Stimulated activated CD4-positive, alpha-beta T cell treated with anti-CD3 and anti-CD28 coated beads, Interleukin-1b, Interleukin-23, amount 100 ng/mL, for 24 hours (primary cell): ENCODE measurements at places on chromosomes 3 and 15.

GRCh38 chr15:101536166-101536874 lies 46.8 kb upstream of the PCSK6 start:
- no peak for DNase-seq

DNA sequence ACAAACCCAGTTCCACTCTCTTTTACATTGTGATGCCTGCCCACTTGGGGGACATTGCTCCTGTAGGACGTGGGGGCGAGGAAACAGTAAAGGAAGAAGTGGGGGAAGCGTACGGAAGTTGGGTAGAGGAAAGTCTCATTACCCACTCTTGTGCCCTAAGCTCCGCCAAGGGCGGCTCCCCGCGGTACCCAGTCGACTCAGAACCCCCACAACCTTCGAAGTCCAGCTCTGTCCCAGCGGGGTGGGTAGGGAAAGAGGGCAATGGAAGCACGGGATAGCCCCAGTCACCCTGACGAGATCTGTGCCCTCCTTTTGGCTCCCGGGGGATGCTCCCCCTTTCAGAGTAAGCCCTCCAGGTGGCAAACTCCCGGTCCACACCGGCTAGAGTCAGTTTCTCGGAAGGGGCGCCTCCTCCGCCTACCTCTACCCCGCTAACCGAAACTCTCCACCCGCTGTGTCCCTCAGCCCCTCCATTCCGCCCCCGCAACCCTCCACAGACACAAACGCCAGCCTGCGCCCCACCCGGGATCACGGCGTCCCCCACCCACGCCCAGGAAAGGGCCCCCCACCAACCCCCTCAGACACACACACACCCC lies 527 bp downstream of the CSNK1G1 start:
- DNase-seq: no peak

- DNase-seq: no peak
Measured at GRCh38 chr3:155420881-155421486, 127.5 kb upstream of the STRIT1 start.

- no peak for DNase-seq
Measured at GRCh38 chr15:67833710-67834511, 5.9 kb downstream of the RNU6-1 start.

DNA sequence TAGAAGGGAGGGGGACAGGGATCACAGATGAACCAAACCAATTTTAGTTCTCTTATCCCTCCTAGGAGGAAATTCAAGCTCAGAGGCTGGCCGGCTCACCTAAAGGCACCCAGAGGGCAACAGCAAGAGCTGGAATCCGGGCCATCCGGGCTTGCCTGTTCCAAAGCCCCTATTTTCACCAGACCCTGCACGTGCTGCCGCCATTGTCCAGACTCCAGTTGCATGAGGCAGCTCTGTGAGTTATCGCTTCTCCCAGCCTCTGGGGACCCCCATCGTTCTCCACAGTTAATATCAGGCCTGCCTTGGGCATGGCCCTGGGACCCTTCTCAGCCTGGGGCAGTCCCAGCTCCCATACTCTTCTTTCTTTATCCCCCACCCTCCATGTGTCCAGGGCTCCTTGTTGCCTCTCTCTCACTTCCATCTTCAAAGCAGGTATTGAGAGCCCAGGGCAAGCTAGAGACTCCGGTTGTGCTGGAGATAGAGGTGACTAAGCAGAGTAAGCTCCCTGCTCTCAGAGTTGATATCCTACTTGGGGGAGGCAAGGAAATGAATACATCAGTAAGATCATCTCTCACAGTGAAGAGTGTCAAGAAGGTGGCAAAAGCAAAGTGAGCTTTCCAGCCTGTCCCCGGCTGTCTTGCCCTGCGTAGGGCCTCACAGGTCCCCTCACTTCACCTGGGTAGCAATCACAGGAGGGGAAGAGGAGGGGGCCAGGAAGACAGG lies 322.8 kb downstream of the UACA start:
- no peak for DNase-seq

- DNase-seq: no peak
Measured at GRCh38 chr3:44252332-44252959, 10.8 kb downstream of the TOPAZ1 start.
